T47D (cell line): ENCODE measurements at places on chromosomes 5 and 9.

DNA sequence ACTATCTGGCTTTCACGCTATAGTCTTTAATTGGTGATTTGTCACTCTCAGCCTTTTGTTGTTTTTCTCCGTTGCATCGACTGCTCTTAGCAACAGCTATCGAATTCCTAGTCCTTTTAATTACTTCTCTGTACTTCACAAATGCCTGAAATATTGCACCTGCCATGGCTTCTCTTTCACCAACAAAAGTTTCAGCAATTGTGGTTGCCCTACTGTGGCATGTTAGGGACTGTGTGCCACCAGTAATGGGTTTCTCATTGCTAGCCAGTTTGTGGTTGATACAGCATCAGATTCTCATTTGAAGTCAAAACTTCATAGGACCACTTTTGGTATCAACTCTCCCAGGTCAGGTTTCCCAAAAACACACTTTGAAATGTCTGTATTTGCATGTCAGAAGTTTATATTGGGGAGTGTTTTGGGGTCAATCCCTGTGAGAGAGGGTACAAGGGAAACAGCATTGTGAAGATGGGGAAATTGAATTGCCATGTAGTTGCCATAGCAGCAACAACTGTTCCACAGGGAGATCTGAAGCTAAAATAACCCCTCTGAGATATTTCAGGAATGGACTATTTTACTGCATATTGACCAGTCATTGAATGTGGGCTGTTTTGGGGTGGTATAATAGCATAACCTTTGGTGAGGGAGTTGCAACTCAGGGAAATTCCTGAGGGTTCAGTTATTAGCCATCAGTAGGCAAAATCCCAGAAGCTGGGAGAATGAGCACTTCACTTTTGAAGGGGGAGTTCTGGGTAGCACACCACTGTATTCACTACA is 99.2 kb downstream of the WDR70 start:
- DNase-seq, result no peak

- no peak for DNase-seq
These were observed 70.8 kb upstream of the UNC5A start for GRCh38 chr5:176739461-176740051.

GRCh38 chr5:38519476-38519875 is 37.0 kb downstream of the LIFR start:
- DNase-seq, result no peak

GRCh38 chr9:120886490-120886967 is 9.5 kb upstream of the PHF19 start:
- DNase-seq, result no peak

DNA sequence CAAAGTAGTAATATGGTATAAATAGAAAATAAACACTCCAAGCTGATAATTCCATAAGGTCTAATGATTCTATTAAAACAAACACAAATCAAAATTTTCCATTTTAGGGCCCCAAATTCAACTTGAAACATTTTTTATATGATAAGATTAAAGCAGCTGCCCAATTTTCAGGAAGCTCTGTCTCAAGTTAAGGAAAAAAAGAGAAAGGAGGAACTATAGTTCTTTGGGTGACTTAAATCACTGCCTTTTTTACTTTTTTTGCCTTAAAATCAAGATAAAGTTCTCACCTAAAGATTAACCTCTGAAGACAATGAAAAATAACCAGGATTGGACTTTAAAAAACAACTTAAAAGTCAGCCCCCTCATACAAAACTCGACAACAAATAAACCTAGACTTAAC is 76.0 kb upstream of the IFNE start:
- no peak for DNase-seq

GRCh38 chr5:100758780-100759179 is 144.3 kb downstream of the ST8SIA4 start:
- DNase-seq, result no peak

DNA sequence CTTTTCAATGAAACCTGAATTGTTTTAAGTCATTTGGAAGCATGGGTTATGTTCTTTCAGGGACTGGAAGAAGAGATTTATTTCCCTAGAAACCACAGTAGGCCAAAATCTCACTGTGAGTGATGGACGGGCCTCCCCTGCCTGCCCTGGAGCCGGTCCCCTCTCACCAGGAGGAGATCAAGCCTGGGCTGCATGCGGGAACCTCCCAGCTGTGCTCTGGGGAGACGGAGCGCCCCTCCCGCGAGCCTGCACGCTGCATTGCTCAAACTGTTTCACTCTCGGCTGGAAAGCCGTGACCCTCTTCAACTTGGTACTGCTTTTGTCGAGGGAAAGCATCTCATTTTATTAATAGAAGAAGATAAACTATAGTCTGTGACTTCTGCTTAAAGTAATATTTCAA is 85.4 kb downstream of the IRX2 start:
- no peak for DNase-seq

DNA sequence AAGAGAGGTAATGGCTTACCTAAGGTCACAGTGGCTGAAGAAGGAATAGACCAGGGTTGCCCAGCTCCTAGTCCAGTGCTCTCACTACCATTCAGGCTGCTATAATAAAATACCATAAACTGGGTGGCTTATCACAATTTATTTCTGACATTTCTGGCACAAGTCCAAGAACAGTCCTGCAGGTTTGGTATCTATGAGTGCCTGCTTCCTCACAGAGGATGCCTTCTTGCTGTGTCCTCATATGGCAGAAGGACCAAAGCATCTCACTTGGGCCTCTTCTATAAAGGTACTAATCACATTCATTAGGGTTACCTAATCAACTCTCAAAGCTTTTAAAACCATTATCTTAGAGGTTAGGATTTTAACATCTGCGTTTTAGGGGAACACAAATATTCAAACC is 17.2 kb downstream of the STARD4 start:
- DNase-seq, result no peak

DNA sequence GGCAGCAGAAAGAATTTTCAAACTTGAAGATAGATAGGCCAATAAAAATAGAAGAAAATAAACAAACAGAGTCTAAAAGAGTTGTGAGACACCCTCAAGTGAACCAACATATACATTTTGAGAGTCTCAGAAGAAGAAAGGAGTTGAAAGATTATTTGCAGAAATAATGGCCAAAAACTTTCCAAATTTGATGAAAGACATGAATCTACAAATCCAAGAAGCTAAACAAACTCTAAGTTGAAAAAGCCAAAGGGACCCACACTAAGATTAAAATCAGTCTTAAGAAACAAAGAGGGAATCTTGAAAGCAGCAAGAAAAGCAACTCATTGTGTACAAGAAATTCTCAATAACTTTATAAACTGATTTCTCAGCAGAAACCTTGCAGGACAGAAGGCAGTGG is 137.0 kb downstream of the SAXO1 start:
- DNase-seq, result no peak

GRCh38 chr9:83920469-83920926 is 734 bp downstream of the KIF27 start:
- no peak for DNase-seq

DNA sequence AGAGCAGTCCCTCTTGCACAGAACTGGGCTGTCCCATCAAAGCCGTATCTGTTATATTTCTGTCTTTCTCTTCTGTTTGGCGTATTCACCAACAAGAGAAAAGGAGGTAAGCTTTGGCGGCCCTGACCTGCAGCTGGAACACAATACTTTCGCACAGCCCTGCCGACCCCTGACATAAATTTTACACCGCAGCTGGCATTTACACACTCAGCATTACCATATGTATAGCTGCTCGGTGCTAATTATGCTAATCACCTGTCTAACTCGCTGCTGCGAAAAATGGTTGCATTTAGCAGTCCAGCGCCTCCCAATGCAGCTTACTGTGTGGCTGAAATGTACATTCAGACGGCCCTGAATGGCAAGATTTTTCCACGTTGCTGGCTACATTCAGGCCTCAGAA is 20.8 kb downstream of the PTCH1 start:
- no peak for DNase-seq

DNA sequence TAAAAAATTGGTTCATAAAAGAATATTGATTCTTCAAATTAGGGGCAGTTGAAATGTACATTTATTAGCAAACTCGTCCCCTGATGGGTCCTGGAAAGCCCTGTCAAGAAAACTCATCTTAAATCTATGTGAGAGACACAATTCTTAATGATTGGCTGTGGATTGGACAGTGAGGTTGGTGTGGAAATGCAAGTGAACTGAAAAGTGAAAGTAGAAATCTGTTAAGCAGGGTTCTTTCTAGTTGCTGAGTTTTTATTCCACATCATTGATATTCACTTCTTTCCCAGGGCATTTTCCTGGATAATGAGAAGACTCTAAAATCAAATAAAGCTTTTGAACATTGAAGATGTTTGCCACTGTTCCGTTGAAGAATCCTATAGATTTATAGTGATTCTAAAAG is 292.4 kb downstream of the MAST4 start:
- DNase-seq, result no peak

DNA sequence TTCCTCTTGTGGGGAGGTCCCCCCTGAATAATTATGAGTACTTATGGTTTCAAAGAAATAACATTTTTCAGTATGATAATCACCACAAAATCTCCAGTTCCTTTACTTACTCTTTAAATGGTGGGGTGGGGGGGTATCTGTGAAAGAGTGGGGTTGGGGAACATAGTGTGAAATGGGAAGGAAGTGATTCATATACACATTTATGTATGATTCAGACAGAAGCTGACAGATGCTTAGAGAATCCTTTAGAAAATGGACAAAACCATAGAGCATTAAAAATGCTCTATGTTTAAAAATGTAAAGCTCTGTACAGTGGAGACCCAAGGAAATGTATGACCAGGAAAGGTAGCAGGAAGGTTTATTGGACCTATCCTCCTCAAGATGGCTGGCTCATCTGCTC is 267.5 kb upstream of the GRIA1 start:
- DNase-seq, result no peak

DNA sequence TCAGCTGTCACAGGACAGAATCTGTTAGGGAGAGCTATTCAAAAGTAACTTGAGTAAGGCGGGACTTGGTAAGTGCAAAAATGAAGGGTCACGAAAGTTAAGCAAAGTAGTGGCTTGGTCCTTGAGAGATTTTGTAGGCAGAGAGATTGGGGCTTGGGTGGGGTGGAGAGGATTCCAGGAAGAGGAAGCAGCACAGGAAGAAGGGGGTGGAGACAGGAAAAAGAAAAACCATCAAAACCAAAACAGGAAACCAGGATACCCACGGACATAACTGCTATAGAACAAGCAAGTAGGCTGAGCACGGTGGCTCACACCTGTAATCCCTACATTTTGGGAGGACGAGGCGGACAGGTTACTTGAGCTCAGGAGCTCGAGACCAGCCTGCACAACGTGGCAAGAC is 3.7 kb downstream of the ROPN1L start:
- DNase-seq, result no peak

DNA sequence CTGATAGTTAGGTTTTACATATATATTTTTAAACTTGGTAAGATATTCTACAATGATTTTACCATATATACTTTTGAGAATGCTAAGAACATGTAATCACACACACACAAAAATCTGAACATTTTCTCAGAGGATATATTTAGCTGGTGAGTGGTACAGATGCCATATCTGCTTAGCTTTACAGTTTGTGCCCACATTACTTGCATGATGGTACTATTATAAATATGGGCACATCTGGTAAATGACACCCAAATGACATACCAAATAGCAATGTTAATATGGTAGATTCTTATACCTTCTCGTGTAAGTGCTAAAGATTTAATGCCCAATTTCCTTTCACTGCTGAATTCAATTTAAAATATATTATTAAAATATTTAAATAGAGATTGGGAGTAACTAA is 56.6 kb downstream of the LSM11 start:
- no peak for DNase-seq

GRCh38 chr5:10672146-10673016 is 88.7 kb downstream of the DAP start:
- DNase-seq, result no peak

DNA sequence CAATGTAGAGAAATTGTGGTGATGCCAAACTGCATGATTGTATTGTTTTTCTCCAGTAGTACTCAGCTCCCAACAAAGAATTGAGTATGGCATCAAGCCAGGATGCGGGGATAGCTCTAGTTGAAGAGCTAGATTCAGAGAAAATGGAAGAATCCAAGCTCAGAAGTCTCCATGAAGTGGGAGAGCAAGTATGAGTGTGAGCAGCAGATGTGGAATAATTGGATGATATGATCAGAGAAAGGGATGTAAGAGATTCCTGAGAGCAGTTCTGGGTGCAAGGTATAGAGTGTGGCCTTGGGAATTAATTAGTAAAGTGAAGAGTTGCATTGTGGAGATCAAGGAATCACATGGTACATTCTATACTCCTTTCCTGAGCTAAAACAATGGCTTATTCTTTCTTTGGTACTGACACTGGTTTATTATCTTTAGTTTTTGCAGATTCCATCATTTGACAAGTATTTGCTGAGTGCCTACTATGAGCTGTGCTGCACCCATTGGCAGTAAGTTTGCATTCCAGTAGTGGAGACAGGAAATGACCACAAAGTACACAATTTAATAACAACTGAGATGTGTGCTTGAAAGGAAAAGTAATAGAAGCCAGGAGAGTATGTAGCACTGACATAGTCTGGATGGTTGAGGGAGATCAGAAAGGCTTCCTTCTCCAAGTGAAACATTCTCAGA is 177.1 kb downstream of the CPLANE1 start:
- no peak for DNase-seq

- DNase-seq, result no peak
These were observed 78.9 kb downstream of the GOLPH3 start for GRCh38 chr5:32095261-32095671.

- DNase-seq, result no peak
These were observed 362.8 kb downstream of the NPR3 start for GRCh38 chr5:33073881-33074327.

DNA sequence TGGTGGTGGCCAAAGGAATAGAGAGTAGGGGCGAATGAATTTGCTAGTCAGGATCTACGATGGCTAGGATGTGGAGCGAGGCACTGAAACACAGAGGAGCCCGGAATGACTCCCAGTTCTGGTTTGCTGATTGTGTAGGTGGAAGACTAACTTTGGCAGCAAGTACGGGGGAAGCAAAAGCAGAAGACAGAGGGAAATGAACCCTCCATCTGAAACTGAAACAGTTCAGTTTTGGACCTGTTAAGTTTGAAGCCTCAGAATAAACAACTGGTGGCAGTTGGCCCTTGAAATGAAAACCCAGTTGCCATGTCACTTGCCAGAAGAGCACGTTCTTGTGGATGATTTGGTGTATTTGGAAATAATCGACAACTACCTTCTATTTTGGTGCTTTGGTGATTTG is 15.4 kb upstream of the SMIM15 start:
- DNase-seq, result no peak

DNA sequence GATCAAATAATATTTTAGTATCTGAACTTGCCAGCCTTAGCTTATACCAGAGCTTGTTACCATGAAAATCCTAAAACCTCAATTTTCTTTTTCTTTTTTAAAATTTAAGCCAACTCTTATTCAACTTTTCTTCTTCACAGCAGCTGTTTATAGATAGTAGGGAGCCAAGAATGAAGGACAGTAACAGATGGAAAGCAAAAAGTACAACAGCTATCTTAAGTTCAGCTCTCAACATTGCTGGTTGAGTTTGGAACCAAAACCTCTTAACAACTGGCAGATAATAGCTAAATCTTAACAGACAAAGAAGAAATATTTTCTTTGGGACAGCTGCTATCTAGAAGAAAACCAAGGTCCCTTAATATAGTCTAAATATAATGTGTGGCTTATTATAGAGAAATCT is 74.7 kb downstream of the PJA2 start:
- no peak for DNase-seq
